ENCODE measurements at places on chromosomes 4 and X. TPM values are rescaled to one million over a fixed set of nuclear protein-coding genes. Genes with fewer than 3 reads are reported as not detected.

DNA sequence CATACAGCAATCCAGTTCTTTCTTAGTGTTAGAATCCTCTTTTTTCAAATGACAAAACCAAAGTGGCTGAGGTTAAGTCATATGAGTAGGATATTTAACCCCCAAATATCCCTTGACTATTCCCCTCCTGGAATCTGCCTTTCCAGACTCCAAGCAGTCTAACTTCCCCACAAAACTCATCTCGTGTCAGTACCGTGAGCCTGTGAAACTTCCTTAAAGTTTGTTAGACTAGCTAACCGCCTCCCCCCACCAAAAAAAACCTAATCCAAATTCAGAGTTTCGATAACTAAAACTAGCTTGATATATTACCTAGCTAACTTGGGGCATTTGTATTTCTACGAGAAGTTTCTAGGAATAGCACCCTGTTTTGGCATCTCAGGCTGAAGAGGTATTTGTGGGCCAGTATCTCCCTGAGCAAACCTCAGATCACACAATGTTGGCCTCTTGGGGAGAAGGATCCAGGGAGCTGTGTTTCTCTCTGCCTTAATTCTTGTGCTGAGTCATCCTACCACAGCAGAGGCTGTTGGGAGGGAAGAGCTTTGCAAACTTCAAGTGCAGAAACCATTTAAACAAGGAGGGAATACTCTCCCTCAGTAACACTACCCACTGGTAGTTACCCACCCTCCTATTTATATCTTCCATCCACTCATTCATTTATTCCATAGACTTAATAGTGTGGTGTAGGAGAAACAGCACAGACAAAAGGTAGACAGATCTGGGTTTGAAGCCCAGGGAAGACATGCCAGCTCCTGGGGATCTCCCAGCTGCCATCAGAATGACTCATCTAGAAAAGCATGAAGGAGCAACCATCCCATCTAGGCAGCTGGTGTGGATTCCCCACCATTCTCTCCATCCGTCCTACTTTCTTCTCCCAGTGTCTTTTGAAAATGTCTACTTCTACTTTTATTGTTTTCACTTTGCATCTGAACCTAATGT is 39.3 kb upstream of the TXK start:
- peak; percentile 85 for DNase-seq

- no peak for DNase-seq
Observed at GRCh38 chr4:134018846-134019245, 182.7 kb downstream of the PABPC4L start.

DNA sequence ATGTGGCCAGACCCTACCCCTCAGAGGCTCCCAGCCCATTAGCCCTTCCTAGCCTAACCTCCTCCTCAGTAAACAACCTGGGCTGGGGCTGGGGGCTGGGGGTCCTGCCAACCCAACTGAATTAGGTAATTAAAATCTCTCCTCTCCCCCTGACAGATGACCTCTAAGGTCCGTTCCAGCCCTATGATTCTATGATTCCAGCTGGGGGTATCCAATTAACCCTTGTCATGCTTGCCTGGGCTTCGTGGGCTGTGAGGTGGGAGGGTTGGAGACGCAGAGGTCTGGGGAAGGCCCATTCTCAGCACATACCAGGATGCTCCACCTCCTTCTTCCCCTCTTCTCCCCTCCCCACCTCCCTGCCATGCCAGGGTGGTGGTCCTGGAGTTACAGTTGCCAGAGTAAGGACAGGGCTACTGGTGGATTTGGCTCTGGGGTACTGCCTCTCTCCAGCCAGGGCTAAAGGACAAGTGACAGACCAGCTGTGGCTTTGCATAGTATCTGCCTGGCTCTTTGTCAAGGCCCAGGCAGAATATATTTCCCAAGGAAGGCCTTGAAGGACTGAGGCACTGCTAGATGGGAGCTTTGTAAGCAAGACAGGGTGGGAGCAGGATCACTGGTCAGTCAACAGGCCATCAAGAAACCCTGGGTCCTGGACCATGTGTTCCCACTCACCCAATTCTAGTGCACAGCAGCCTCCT is 82.1 kb downstream of the EFNB1 start:
- no peak for DNase-seq

DNA sequence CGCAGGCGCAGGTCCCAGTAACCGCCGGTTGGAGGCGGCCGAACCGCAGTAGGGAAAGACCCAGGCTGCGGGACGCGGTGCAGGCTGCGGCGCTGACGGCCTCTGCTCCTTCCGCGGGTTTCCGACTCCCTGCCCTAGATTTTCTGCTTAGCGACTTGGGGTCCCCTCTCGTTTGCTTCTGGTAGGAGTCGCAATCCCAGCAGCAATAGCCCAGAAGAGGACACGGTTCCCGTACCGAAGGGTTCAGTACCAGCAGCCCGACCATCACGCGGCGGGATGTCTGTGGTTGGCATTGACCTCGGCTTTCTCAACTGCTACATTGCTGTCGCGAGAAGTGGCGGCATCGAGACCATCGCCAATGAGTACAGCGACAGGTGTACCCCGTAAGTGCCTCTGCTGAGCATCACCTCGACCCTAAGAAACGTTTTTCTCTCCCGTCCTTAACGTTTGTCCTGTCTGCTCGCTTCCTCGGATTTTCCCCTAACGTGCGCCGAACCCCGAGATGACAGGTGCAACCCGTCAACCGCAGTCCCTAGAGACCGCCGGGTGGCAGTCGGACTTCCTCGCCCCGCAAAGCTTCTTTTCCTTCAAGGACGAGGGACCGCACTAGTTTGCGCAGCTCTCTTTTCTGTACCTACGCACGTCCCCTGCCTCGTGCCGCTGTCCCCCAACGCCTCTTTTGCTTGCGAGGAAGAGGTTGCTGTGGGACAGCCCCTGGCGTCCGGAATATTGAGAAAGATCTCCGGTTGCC is at the start of gene HSPA4L:
HSPA4L (plus strand) TSS at position 48 of the 751 bp plus-strand sequence; CDS start at position 277, 229 bp downstream.
- no peak for DNase-seq

DNA sequence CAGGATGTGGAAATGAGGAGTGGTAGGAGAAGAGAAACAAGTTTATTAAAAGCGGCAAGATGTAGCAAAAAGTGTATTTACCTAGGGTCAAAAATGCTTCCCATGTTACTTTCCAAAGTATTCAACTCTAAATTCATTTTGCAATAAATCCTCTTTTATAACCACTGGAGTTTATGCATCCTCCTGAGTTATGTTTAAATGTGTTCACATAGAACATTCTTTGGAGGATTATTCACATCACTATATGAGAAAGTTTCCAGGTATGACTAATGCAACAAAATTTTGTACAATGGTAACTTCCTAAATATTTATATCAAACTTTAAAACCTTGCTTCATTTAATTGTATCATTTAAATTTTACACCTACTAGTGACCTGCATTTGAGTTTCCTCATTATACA is 870.6 kb upstream of the SLIT2 start:
- peak; percentile 52 for DNase-seq

- DNase-seq, result no peak
Observed at GRCh38 chrX:95678679-95679078, 1006.0 kb upstream of the DIAPH2 start.

DNA sequence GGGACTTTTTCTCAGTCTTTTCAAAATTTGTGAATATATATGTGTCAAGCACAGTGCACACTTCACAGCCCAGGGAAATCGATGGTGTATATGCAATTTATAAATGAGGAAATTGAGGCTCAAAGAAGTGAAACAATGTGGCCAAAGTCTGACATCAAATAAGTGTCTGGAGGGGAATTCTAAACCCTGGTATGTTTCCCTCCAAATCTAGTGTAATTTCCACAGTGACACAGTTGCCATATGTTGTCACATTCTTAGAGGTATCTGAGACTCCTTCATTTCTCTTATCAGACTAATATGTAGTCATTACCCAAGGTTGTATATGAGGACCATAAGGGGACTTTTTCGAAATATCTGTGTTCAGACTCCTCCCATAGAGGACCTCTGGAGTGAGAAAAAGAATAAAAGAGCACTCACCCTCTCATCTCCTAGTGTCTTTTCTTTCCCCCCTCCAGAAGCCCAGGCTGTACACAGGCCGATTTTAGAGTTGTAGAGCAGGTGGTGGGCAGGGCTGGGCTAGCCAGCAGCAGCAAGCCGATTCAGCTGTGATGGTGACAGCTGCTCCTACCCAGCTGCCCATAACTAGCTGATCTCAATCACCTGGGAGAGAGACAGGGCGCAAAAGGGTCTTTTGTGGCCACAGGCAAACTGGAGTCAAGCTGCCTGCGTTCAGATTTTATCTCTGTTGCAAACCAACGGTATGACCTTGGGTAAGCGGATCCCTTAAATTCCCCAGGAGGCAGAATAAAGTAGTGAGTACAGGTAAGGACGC is 55.1 kb downstream of the CLCN5 start:
- DNase-seq, result no peak

DNA sequence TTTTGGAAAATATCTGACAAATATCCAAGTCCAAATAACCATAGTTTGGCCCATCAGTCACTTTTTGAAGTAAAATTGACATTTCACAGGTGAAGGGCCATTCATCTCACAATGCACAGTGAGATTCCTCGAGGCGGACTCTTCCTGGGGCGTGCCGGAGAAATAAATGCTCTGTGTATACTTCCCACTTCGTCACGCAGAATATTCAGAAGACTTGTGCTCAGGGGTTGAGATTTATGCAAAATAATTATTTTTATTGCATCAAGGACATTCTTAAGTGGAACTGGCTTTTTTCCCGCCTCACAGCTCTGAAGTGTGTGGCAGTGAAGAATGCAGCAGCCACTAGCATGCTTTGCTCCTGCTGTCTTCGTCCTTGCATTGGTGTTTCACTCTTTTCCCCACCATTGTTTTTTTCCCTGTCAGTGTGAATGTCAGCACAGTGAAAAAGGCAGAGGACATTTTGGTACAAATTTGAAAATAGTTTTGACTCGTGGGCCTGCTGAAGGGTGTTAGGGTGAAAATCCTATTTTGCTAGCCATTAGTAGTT is 70.6 kb downstream of the FAM193A start:
- DNase-seq, result no peak

DNA sequence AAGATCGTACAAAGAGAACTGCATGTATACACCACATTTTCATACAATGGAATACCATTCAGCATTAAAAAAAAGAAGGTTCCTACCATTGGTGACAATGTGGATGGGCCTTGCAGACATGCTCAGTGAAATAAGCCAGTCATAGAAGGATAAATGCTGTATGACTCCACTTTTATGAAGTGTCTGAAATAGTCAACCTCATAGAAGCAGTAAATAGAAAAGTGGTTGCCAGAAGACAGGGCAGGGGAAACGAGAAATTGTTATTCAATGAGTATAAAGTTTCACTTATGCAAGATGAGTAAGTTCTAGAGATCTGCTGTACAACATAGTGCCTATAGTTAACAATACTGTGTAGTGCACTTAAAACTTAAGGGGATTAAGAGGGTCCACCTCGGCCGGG is 257.5 kb upstream of the FTHL17 start:
- DNase-seq, result no peak

GRCh38 chr4:94014484-94015136 is 186.1 kb downstream of the ATOH1 start:
- DNase-seq, result no peak

GRCh38 chrX:153925739-153926551 is at the start of gene ARHGAP4:
Gene ARHGAP4, minus strand, starts transcription at chrX:153926264. Its CDS starts 62 bp downstream, at chrX:153926202.
- no peak for DNase-seq

DNA sequence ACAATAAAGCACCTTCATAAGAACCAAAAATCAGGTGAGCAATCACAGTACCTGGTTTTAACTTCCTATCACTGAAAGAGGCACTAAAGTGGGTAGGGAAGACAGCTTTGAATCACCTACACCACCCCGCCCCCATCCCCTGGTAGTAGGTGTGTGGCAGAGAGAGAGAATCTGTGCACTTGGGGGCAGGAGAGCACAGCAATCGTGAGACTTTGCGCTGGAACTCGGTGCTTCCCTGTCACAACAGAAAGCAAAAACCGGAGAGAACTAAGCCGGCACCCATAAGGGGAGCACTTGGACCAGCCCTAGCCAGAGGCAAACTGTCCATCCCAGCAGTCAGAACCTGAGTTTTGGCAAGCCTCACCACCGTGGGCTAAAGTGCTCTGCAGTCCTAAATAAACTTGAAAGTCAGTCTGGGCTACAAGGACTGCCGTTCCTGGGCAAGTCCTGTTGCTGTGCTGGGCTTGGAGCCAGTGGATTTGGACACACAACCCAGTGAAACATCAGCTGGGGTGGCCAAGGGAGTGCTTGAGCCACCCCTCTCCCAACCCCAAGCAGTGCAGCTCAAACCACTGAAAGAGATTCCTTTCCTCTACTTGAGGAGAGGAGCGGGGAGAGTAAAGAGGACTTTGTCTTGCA is 32.1 kb downstream of the NDUFB11 start:
- DNase-seq, result peak; percentile 55

DNA sequence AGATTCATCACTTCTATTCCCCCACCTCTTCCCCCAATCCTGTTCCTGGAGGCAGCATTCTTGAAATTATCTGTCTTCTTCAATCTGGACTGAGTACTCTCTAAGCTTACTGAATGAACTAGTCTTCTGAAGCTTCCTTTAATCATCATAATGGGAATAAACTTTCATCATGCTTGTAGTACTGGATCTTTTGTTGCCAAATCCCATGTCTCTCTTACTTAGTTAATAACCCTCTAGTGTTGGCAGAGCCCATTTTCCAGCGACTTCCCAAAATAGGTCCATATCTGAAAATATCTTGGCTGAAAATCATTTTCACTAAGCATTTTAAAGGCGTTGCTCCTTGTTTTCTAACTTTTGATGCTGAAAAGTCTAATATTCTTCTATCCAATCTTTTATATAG is 39.6 kb downstream of the RPS6KA3 start:
- DNase-seq, result no peak

DNA sequence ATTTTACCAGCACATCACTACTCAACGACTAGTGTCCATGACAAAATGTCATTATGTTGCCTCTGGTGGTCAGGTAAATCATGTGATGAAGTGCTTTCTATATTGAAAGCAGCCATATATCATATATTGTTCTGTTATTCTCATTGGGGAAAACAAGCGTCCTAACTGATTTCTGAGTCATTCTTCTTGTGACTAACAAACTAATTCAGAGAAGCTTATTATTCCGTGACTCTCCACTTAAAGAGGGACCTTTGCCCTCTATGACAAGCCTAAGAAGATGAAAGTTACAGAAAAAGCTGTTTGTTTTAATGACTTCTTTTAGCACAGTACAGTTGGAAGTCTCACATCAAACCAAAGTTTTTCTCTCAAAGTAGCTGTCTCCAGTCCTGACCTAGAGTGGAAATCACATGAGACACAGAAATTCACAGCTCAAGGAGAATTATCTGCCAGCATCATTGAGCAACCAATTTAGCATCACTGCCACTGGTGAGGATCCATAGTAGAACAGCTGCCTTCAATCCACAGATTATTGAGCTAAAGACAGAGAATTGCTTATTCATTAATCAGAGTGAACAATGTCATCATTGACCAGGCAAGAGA is 36.4 kb downstream of the ASB9 start:
- DNase-seq, result no peak

The SMIM31 gene
- total RNA-seq, result not detected

The SSX4 gene
- not detected for total RNA-seq

The SFRP2 gene
- total RNA-seq, result not detected

The SHROOM3 gene
- total RNA-seq, result 136 TPM

The GASK1B gene
- 27.2 TPM for total RNA-seq

The HMGB3 gene
- 114 TPM for total RNA-seq
